Activated CD4-positive, alpha-beta T cell treated with anti-CD3 and anti-CD28 coated beads, Interleukin-2, amount 50 U/mL, for 1 hour (primary cell): ENCODE measurements at places on chromosomes 16 and 17.

DNA sequence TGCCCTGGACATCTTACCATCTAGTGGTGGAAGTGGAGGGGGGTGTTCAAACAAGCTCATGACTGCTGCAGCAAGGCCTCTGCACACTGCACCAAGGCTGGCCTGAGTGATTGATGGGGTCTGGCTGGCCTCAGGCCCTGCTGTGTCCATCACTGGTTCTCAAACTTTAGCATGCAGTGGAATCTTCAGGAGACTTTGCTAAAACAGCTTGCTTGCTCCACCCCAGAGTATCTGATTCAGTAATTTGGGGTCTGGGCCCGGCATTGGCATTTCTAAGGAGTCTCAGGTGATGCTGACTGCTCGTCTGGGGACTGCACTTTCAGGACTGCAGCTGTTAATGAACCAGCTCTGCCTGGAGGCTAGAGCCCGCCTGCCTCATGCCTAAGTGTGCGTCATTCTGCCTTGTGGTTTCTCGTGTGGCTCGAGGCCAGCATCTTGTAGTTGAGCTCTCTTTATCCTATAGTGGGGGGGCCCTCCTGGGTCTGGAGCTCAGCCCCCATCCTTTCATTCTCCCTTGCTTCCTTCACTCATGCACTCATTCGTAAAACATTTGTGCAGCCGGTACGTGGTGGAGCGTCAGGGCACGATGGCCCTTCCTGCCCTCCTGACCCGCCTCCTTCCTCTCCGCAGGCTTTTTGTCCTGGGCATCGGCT is 4.1 kb downstream of the MGAT5B start:
- no peak for DNase-seq

DNA sequence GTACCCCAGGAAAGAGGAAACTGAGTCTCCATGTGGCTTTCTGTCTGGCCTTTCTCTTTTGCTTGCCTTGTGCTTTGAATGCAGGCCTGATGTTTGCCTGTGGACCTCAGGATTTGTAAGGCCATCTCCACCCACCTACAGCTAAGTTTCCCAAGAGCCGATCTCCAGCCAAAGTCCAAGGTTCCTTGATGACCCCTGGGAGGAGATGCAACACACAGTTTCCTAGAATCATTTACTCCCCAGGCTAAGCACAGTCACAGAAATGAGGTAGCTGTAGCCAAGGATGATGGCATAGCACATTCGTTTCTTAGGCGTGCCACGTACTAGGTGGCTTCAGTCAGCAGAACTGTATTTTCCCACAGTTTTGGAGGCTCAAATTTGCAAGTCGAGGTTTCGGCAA is 595.4 kb downstream of the MAF start:
- no peak for DNase-seq

DNA sequence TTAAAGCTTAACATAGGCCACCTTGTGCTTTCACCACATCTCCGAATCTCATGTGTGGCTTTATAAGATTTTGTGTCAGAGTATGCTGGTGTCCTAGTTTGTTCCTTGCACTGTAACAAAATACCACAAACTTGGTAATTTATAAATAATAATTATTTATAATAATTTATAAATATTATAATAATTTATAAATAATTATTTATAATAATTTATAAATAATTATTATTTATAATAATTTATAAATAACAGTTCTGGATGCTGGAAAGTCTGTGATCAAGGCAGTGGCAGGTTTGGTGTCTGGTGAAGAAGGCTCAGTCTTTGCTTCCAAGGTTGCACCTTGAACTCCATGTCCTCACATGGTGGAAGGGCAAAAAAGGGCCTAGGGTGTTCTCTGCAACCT is 147.7 kb downstream of the BCAS3 start:
- DNase-seq: no peak

DNA sequence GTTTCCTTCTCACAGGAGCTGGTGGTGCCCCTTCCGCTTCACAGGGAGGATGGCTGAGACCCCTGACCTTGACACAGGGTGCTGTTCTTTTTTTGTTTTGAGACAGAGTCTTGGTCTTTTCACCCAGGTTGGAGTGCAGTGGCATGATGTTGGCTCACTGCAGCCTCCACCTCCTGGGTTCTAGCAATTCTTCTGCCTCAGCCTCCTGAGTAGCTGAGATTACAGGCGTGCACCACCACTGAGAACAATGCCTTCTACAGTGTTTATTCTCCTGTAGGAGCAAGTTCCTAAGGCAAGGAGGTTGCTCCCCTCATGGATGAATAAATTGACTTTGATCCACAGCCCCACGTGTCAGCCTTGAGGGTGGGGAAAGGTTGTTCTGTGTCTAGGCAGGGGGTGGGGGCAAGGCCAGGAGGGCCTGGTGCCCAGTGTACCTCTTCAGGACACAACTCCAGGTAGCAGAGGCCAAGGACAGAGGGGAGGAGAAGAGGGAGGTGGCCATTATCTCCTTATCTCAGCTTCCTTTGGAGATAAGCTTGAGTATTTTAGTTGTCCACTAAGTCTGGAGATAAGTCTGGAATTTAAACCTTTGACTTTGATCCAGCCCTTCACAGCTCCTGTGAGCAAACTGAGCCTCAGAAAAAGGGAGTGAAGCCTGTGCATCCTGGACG is 159.4 kb downstream of the SEC14L1 start:
- DNase-seq: no peak
